Upper lobe of left lung (tissue), 6 donors: ENCODE measurements at places on chromosomes 12 and 14. TPM values are rescaled to one million over a fixed set of nuclear protein-coding genes. Genes with fewer than 3 reads are reported as not detected.

SLC16A7 gene
- 22.4 TPM for total RNA-seq

- no peaks in the 10 kb centered on the region for H3K4me1 ChIP-seq
- H3K36me3 ChIP-seq: no peaks in the 10 kb centered on the region
- H3K4me3 ChIP-seq: no peak overlapping the region
- DNase-seq: no peak
- H3K27me3 ChIP-seq: no peaks in the 10 kb centered on the region
Measured at GRCh38 chr12:64193931-64194330, 28.2 kb downstream of the KICS2 start.

DNA sequence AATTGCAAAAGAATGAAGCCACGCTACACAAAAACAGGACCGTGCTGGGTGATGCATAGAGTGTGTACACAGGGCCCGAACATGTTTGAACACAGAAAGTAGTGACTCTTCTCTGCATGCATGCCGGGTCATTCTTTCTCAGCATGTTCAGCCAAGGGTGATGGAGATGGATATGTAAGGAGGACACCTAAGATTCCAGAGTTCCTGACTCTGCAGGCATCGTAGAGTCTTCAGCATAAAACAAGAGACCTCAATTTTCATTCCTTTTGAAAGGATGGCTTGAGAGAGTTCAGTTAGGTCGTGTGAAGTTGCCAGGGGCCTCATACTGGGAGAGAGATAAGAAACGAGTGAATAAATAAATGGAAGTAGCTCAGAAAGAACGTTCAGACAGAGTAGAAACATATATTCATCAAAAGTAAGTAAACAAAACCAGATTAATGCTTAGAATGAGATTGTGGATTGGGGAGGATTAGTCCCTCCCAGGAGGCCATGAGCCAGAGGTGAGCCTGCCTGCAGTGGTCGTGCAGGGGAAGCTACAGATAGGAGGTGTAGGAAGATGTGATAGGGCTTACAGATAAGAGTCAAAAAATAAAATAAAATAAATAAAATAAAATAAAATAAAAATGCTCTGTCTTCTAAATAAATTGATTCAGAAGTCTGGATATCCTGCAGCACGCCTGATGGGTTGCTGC, 27.6 kb upstream of the SEL1L start:
- no peaks in the 10 kb centered on the region for H3K4me1 ChIP-seq
- no peaks in the 10 kb centered on the region for H3K27me3 ChIP-seq
- H3K36me3 ChIP-seq: no peaks in the 10 kb centered on the region
- no peak overlapping the region for H3K4me3 ChIP-seq
- no peak overlapping the region for H3K27ac ChIP-seq

- no peaks in the 10 kb centered on the region for H3K27me3 ChIP-seq
- H3K36me3 ChIP-seq: no peaks in the 10 kb centered on the region
- no peak for DNase-seq
- no peak overlapping the region for H3K27ac ChIP-seq
- no peak overlapping the region for H3K4me3 ChIP-seq
Measured at GRCh38 chr12:52836042-52836466, 1.9 kb upstream of the KRT79 start.

GRCh38 chr12:113297214-113297587, 37.7 kb downstream of the SLC8B1 start:
- no peaks in the 10 kb centered on the region for H3K27me3 ChIP-seq
- H3K4me1 ChIP-seq: peaks cover 28% of the 10 kb centered on the region
- H3K4me3 ChIP-seq: no peak overlapping the region
- DNase-seq: no peak

DNA sequence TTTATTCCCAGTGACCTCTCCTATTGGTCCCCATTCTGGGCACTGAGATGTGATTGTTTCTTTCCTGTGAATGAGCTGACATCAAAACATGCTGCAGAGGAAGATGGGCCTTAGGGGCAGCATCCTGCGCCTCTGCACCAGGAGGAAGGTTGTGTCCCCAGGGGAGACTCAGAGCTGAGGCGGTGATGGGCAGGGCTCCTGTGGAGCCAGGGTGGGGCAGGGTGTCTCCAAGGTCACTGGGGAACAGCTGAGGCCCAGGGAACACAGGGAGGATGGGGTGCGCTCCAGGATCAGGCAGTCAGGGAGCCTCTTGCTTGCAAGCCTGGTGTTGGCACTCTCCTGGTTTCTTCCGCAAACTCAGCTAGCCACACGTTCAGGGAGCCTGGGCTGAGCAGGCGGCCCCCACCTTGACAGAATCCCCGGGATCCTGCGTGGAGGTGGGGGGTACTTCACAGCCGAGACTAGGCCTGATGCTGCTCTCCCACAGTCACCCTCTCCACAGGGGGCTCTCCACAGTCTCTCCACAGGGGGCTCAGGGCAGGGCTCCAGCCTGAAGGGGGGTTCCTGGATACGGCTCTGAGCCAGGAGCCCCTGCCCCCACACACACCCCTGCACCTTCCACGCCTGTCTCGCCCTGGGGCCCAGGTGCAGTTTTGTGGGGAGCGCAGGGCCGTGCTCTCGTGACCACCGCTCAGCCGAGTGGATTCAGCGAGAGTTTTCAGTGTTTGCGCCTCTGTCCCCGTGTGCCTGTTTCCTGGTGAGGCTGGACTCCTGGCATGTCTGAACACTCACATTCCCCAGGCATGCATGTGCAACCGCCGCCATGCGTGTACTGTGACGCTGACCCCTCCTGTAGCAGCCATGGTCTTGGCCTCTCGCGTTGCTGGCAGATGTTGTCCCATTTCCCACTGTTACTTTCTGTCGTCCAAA, 264.7 kb downstream of the SEC23A start:
- H3K4me3 ChIP-seq: no peak overlapping the region
- H3K27me3 ChIP-seq: no peaks in the 10 kb centered on the region
- no peaks in the 10 kb centered on the region for H3K36me3 ChIP-seq
- no peak for DNase-seq
- no peak overlapping the region for H3K27ac ChIP-seq
- H3K4me1 ChIP-seq: peaks cover 13% of the 10 kb centered on the region

GRCh38 chr14:24310646-24311604, at the start of gene LTB4R:
LTB4R (plus strand) TSS chr14:24311502; CDS start chr14:24315652, 4,150 bp downstream.
- peak; percentile 83 for DNase-seq
- H3K27ac ChIP-seq: peak within 1 kb of the TSS; percentile 89
- H3K36me3 ChIP-seq: peaks cover 22% of the 10 kb centered on the region
- H3K4me1 ChIP-seq: peaks cover 72% of the 10 kb centered on the region
- peak within 1 kb of the TSS; percentile 58 for H3K4me3 ChIP-seq

DNA sequence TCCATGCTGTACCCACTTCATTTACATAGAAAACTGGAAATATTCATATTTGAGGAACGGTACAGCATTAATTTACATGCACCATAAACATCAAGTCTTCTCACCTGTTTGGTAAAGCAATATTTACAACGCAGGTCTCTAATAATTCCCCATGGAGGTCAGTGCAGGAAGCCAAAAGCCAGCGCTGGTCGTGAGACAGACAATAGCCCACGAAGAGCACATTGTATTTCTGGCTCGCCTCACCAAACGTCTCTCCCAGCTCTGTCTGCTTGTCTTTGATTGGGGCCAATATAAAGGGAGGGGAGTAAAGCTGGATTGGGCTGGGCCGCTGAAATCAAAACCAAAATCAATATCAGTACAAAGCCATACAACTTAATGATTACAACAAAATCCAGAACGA, 302.1 kb downstream of the MED13L start:
- H3K36me3 ChIP-seq: peaks cover 12% of the 10 kb centered on the region
- no peaks in the 10 kb centered on the region for H3K27me3 ChIP-seq
- H3K27ac ChIP-seq: no peak overlapping the region
- no peak for DNase-seq
- H3K4me1 ChIP-seq: no peaks in the 10 kb centered on the region
- no peak overlapping the region for H3K4me3 ChIP-seq
